ENCODE measurements at places on chromosomes 1 and 21.

GRCh38 chr1:29105822-29106221 lies 17.9 kb downstream of the TMEM200B start:
- DNase-seq: no peak

DNA sequence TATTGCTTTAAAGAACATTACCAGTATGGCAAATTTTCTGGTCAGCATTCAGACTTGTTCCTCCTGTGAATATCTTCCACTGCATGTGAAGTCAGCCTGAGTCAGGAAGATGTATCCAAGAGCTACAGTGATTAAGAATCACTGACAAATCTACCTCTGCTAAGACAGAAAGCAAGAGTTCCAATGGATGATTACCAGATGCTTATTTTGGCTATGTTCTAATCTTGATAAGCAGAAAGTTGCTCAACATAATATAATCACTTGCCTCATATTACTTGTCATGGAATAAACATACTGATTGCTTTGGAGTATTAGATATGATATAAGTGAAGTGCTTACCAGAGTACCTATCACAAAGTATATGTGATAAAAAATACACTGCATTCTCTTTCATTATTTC lies 738.1 kb downstream of the ADGRL2 start:
- no peak for DNase-seq

- no peak for DNase-seq
Measured at GRCh38 chr1:45026446-45026845, 14.4 kb downstream of the UROD start.

GRCh38 chr1:47828978-47829377 lies 168.2 kb downstream of the TRABD2B start:
- no peak for DNase-seq

DNA sequence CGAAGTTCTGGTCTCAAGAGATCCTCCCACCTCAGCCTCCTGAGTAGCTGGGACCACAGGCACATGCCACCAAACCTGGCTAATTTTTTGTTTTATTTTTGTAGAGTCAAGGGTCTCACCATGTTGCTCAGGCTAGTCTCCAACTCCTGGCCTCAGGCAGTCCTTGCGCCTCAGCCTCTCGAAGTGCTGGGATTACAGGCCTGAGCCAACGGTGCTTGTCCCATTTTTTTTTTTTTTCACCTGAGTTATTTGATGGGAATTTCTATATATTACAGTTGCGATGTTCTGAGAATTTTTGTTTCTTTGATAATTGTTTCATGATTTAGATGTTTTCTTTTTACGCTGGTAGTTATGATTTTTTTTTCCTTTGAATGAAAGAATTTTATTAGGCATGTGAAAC lies 2.5 kb downstream of the RABGAP1L start:
- DNase-seq: no peak

DNA sequence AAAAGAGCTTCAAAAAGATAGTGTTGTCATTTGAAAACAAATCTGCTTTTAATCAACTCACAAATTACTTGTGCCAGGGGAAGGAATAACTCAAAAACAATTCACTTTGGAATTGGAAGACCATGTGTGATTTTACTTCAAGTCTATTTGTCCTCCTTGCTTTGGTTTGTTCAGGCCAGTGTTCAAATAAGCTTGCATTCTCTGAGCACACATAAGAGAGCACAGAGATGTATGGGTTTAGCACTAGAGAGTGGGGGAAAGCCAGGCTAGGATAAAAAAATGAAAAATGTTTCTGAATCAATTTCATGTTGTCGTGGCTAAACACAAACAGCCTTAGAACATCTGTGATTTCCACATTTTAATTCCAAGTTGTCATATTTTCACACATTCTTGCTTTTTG lies 325.7 kb upstream of the LYPLAL1 start:
- no peak for DNase-seq

DNA sequence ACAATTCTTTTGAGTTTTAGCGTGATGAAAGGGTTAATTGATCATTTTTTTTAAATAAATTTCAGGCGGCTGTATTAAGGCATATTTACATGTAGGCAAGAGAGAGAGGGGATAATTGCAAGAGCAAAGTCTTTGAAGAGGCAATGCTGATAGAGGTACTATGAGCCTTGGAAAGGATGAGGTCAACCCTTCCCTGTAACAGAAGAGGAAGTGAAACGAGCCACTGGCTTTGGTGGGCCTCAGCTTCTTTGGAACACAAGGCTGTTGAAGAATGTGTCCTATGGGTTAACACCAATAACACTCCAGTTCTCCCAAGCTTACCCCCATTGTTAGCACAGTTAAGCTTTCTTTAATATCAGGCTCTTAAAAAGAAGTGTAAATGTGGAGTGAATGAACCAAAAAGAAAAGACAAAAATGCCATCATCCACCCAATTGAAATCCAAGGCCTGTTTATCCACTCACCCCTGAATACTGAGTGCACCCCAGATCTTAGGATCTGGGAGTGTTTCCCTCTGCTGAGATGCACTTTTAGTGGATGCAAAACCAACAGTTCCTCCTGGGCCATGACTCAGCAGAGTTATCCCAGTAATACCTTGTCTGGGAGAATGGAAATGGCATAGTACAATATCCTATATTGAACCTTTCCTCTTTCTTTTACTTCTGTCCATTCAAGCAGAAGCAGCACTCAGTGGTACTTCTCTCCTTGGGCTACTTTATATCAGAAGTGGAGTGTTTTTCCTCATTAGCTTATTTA lies 216.4 kb downstream of the SLC44A5 start:
- DNase-seq: no peak

DNA sequence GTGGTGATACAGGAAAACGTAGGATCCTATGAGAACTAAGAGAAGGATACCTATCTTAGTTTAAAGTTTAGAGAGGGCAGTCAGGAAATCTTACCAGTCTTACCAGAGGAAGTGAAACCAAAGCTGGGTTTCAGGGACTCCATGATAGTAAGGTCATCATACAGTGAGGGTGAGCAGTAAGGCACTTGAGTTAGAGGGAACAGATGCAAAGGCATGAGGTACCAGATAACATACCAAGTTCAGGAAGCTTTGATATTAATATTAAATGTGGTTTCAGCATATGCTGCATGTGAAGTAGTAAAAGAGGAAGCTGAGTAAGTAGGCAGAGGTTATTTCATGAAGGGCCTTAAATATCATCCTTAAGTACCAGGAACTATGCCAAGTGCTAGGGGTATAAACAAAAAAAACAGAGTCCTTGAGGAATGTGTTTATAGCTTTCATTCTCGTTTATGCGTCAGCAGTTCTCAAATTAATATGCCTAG lies 16.9 kb downstream of the ATG4C start:
- no peak for DNase-seq

DNA sequence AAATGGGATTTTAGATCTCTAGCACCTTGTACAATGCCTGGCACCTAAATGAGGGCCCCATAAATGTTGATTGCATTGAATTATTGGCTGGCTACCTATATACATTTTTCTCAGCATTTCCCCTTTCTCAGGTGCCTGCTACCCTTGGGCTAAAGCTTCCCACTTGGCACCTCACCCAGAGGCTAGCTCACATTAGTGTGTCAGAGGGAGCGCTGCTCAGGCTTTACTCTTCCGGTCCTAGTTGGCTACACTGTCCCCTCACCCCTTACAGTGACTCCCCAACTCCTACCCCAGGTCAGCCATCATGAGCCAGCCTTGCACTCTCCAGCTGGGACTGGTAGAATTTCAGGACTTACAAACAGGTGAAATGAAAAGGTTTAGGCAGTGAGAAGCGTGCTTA lies 9.5 kb downstream of the TRAF5 start:
- DNase-seq: no peak

- DNase-seq: no peak
Measured at GRCh38 chr1:247322442-247322841, 9.2 kb downstream of the ZNF496 start.

- no peak for DNase-seq
Measured at GRCh38 chr1:24770881-24771280, 25.6 kb downstream of the CLIC4 start.

GRCh38 chr1:246139745-246140182 lies 367.3 kb downstream of the SMYD3 start:
- DNase-seq: no peak

GRCh38 chr1:159889821-159890252 lies 10.1 kb downstream of the CFAP45 start:
- peak; percentile 22 for DNase-seq

DNA sequence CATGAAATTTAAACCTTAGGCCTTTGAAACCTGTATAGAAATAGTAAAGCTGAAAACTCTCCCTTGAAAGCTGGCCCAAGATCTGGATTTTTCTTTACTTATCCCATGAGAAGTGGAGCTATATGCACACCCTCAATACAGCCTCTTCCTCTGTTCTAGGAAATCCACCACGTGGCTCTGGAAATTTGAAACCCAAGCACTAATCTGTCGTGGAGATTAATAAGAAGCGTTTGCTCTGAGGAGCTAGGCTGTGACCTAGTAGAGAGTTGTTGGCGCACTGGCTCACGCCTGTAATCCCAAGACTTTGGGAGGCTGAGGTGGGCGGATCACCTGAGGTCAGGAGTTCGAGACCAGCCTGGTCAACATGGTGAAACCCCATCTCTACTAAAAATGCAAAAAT lies 291.3 kb upstream of the PLXNA2 start:
- no peak for DNase-seq

DNA sequence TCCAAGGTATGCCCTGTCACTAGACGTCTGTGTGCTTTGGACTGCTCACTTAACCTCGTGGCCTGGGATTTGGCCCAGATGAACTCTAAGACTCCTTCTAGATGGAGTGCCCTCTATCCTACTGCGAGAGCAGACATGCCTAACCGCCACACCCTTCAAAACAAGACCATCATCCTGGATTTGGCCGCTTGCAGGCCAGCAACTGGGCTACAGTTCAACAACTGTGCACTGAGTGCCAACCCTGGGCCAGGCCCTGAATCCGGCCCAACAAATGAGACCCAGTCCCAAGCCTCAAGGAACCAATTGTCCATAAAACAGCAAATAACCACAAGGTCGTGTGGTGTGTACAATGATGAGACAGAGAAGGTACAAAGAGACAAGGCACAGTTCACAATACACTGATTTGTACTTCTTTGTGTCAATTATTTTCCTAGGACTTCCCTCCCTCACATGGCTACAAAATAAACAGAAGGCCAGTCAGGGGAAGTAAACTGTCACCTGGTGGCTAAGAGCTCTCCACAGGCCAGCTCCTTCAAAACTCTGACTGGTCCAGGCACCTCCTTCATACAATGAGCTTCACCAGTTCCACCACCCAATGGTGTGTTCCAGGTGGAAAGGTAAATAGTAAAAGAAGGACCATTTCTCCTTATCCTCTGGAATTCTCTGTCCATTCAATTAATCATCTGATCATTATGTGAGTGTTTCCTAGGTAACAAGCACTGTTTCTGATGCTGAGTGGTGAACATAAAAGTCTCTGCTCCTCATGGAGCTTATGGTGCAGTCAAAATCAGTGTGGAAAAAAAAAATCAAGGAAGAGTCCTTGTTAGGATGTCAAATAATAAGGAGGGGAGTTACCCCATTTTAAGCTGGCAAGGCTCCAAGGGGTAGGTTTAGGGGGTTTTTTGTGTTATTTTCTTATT lies 60.4 kb downstream of the CAPZB start:
- no peak for DNase-seq
